Stimulated activated CD4-positive, alpha-beta T cell treated with anti-CD3 and anti-CD28 coated beads, TNF-alpha, amount 100 ng/mL, for 1 hour (primary cell): ENCODE measurements at places on chromosomes 13 and 19.

- no peak for DNase-seq
Measured at GRCh38 chr13:26719356-26719945, 41.1 kb downstream of the GPR12 start.

- DNase-seq = no peak
Measured at GRCh38 chr19:54178581-54179261, 5.8 kb upstream of the TMC4 start.

DNA sequence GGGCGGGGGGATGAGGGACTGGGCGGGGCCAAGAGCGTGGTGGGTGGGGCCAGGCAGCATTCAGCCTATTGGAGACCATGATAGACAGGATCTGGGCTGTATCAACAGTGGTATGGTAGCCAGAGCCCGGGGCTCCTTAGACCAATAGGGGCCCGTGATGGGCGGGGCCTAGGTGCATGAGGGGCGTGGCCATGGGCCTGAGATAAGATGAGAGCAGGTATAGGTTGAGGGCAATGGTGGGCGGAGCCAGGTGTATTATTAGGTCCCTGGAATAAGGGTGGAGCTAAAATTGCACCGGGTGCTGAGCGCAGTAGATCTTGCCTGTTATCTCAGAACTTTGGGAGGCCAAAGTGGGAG is 5.3 kb downstream of the ABCA7 start:
- no peak for DNase-seq

DNA sequence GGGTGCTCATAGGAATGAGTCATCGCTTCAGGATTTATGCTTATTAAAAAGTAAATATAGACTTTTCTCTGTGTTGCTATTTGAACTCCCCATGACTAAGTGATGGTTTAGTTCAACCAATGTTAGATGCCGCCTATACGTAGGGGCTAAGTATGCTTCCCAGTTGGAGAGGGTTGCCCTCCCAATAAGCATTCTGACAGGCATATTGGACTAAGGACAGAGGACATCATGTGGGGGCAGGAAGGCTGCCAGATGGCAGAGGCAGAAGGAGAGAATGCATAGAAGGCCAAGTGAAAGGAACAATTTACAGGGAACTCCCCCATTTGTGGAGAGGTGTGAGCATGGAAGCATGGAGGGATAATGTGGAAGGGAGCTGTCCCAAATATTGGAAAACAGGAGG is 318.4 kb upstream of the OBI1 start:
- no peak for DNase-seq

GRCh38 chr13:76245211-76245610 is 609.1 kb downstream of the LMO7 start:
- no peak for DNase-seq

GRCh38 chr19:36008336-36008978 is at the start of gene SYNE4:
Gene SYNE4 (minus strand): TSS chr19:36008813. CDS start chr19:36008681, 132 bp downstream.
- no peak for DNase-seq

DNA sequence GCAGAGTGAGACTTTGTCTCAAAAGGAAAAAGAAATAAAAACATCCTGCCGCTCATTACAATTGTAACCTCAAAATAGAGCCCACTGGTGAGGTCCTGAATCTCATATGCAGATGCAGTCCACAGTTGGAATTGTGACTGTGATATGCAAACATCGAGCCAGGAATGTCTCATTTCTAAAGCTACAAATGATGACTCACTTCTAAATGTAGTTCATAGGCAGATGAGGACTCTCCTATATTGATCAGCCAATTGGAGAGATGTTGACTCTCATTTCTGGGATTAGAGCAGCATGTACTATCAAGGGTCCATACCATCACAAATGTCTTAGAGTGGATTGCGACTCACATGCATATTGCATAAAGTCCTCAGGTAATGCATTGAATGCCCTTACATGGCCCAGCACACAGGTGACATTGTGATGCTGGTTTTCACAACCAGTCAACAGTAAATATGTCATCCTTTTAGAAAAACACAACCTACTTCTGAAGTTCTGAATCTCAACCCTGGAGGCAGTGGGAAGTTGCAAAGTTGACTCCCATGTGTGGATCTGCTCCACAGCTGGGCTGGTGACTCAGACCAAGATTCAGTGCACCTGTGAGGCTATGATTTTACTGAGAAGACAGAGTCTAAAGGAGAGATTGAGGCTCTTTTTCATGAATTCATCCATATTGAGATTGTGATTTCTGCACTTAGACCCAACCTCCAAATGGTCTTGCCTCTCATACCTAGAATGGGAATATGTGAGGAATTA is 16.9 kb upstream of the ZNF254 start:
- DNase-seq = no peak

DNA sequence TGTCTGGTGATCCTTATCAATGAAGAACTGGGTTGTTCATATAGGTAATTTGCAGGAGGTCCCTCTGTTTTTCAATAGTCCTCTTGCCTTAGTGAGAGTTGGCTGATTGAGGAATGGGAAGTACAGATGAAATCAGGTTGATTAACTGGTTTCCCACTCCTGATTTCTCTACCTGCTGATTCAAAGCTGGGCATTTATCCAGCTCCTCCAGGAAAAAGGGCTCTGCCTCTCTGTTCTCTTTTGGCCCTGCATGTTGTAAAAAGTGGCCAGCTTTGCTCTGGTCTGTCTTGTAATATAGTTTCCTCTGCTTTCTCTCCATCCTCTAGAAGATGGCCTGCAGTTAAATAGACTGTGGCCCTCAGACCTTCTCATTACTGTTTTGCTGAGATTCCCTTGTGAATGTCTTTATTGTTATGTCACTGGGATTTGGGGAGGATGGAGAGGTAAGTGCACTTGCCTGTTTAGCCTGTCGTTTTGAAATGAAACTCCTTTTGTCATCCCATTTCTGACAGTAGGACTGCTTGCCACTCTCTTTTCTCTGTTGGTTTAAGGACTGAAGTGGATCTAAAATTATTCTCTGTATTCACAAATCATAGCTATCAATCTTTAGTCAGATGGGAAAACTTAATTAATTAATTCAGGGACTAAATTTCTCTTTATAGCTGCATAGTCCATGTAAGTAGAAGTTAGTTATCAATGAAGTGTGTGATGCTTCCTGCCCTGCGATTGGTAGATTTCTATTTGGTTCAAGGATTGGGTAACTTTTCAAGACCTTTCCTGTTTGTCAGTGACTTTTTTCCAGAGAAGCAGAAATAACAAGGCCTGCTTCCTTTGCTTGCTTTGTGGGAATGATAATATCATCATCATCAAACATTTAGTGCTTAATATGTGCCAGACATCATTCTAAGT is 28.5 kb downstream of the GARRE1 start:
- DNase-seq = no peak

- DNase-seq = no peak
Measured at GRCh38 chr13:49536144-49536873, 40.6 kb downstream of the PHF11 start.

DNA sequence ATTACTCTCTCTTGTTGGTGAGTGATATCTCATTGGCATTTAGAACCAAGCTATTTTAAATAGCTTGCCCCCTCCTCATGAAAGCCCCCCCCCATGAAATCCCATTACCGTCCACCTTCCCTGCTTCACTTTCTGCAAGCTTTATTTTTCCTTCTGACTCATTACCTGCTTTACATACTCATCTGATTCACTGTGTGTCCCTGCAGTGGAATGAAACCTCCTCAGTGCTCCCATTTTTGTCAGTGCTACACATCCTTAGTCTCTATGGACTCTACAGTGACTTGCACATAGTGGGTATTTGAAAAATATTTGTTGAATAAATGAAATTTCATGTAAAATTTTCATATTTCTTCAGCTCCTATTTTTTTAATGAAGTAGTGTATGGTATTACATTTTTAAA is 62.3 kb downstream of the DOCK9 start:
- no peak for DNase-seq

DNA sequence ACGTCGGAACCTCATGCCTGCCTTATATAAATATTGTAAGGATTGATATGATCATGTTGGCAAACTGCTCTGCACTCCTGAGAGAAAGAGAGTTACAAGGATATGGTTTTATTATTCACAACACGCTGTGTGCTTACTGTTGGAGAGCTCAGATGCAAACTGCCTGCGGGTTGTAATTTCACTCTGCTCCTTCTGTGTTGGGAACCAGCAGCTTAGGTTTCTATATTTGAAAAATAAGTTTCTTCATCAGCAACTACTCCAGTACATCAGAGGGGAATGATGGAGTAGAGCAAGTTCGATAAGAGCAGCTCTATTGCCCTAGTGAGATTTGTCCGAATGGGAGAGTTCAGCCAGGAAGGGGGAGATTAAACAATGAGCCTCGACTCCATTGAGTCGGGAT is 106.9 kb upstream of the UBL3 start:
- DNase-seq = no peak

GRCh38 chr13:48806522-48806921 is 152.8 kb downstream of the CYSLTR2 start:
- DNase-seq = no peak

GRCh38 chr19:1066748-1067340 is at the start of gene ARHGAP45:
Gene ARHGAP45 (plus strand): TSS chr19:1067167. CDS start chr19:1067406, 239 bp downstream.
- peak; percentile 73 for DNase-seq

- no peak for DNase-seq
Measured at GRCh38 chr19:8248348-8249328, 39.5 kb downstream of the CERS4 start.

DNA sequence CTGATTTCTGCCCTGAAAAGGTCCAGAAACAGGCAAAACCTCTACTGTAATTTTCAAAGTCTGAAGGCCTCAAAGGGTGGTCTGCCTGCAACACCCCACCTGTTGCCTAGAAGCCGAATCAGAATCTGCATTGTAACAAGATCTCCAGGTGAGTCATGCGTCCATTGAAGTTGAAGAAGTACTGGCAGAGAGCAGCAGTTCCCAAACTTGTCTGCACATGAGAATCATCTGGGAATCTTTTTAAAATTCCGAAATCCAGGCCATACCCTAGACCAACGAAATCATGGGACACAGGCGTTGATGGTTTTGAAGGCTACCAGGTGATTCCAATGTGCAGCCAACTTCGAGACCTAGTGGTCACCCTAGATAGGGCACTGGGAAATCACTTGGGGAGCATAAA is 16.0 kb upstream of the CLN5 start:
- DNase-seq = no peak

- no peak for DNase-seq
Measured at GRCh38 chr13:99536023-99536422, 34.8 kb downstream of the TM9SF2 start.

DNA sequence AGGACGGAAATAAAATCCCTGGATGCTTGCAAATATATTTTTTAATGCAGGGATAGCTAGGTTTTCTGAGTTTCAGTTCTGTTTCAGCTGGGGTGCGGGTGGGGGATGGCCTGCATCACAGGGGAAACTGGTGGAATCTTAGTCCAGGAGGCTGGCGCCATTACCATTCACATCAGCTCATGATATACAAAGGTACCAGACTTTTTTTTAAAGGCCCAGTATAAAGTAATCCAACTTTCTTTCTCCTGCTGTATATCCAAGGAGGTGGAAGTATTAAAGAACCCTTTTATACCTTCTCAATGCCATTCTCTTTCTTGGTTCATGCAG is 343.8 kb downstream of the KCNRG start:
- DNase-seq = no peak

DNA sequence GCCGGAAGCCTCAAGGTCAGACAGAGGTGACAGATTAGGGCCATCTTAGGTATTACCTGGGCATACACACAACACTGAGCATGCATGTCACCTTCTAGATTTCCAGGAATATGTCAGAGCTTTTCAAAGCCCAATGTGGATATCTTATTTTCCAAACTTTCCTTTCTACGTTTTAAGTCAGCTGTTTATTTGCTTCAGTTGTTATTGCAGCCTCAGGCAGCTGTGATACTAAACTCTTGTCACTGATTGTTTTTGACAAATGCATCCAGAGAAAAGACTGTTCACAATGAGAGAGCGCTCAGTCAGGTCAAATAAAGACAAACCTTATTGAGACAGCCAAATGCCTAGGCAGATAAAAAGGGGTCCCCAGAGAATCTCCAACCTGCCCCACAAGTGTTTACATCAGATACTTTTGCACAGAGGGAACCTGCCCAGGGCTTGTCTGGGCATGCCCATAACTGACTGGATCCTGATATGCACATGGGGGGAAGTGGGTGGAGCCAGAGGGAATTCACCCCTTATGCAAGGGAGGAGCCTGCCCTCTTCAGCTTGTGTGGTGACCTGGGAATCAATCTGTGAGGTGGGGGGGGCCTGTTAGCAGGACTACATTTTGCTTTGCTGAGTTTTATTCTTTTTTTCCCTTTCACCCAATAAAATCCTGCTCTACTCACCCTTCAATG is 28.5 kb downstream of the MED4 start:
- DNase-seq = no peak

GRCh38 chr13:91119643-91120042 is 227.8 kb upstream of the MIR17HG start:
- DNase-seq = no peak

GRCh38 chr13:87827479-87827878 is 156.3 kb downstream of the SLITRK5 start:
- DNase-seq = no peak

- no peak for DNase-seq
Measured at GRCh38 chr19:21317821-21318220, 11.4 kb downstream of the ZNF708 start.

- DNase-seq = no peak
Measured at GRCh38 chr13:52936806-52937205, 88.4 kb upstream of the PCDH8 start.

DNA sequence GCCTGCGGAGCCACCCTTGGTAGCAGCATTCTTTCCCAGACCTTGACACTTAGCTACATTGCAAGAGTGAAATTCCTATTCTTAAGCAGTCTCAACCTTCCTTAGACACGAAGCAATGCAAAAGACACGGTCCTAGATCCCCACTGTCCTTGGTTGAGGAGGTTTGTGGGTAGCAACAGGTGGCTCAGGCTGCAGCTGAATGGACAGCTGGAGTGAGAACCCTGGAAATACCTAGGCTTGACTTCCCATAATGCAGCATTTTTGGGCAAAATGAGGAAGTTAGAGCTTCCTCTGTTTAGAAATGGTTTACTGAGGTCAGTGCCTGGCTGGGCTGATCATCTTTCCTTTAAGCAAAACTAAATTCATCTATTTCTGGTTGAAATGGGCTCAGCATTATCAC is 296.6 kb downstream of the RFC3 start:
- no peak for DNase-seq

DNA sequence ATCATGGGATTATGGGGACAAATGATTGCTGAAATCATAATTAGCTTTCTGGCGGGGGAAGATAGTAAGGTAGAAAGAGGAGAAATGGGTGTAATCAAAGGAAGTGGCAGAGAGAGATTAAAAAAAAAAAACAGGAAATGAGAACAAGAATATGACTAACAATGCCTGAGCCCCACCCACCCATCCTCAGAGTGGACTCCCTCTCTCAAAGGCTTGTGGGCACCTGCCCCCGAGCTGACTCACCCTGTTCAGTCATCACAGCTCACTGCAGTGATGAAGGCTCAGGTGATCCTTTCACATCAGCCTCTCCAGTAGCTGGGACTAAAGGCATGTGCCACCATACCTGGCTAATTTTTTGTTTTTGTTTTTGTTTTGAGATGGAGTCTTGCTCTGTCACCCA is 26.4 kb upstream of the TPT1 start:
- peak; percentile 63 for DNase-seq
